ENCODE measurements at places on chromosomes 3 and 15.

- DNase-seq: no peak
These were observed 61.3 kb downstream of the RIOX2 start for GRCh38 chr3:97910931-97911351.

DNA sequence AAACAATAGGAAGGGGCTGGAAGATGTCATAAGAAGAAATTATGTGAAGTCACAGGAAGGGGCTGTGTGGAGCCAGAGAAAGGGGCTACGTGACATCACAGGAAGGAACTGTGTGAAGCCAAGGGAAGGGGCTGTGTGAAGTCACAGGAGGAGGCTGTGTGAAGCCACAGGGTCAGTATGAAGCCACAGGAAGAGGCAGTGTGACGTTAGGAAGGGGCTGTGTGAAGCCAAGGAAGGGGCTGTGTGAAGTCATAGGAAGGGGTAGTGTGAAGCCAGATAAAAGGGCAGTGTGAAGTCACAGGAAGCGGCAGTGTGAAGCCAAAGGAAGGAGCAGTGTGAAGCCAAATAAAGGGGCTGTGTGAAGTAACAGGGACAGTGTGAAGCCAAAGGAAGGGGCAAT, 32.5 kb downstream of the GASK1A start:
- no peak for DNase-seq

- peak; percentile 81 for DNase-seq
These were observed 1163.5 kb downstream of the ROBO1 start for GRCh38 chr3:78604341-78604740.

GRCh38 chr3:66489581-66489980, 11.2 kb downstream of the LRIG1 start:
- no peak for DNase-seq

GRCh38 chr3:160987982-160988964, 116.9 kb downstream of the B3GALNT1 start:
- no peak for DNase-seq

GRCh38 chr15:90028376-90028944, 27.3 kb downstream of the ZNF710 start:
- no peak for DNase-seq

DNA sequence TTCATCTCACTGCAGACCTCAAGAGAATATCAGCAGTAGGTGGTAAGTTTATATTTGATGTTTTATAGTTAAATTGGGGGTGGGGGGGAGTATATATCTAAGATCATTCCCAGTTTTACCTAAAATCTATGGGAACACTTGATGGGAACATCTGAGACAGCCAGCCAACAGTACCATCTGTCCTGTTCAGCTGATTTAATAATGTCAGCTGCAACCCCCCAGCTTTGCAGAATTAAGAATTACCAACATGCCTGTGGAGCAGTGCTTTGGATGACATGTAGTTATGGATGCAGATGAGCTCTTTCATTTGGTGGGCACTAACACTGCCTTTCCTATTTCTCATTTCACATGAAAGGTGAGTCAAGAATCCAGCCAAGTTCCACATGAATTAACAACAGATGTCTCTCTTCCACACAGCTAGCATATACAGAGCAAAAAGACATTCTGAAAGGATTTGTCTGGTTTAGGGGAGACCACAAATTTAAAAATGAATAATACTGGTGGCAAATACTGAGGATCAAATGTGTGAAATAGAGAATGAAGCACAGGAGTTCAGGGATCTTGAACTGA, 76.2 kb downstream of the SETD5 start:
- DNase-seq: no peak

DNA sequence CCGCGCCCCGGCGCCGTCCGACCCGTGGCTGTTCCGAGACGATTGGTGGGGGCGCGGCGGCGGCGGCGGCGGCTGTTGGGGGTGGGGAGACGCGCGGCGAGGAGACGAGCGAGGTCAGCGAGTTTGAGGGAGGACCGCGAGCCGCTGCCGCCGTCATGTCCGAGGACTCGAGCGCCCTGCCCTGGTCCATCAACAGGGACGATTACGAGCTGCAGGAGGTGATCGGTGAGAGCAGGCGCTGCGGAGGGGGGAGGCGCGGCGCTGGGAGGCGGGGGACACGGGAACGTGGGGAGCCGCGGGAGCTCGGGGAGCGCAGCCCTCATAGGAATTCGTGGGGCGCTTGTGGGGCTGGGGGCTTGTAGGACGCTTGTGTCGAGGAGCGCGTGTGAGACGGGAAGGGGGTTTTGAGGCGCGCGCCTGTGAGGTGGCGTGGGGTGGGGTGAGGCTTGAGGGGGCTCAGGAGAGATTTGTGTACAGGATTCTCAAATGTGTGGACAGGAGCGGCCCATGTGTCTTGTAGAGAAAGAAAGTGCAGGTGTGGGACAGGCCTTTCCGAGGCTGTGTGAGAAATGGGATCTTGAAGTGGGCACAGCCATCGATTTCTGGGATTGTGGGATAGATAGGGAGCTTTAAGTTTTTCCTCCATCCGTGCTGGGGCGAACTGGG, 518 bp downstream of the OXSR1 start:
- peak; percentile 43 for DNase-seq

GRCh38 chr3:16386561-16386960, 121.5 kb downstream of the OXNAD1 start:
- DNase-seq: no peak

GRCh38 chr15:63080634-63081250, 38.2 kb downstream of the TPM1 start:
- DNase-seq: no peak

GRCh38 chr15:52180851-52181450, 10.2 kb downstream of the GNB5 start:
- no peak for DNase-seq

- no peak for DNase-seq
These were observed 12.3 kb upstream of the DGKG start for GRCh38 chr3:186374376-186374775.

DNA sequence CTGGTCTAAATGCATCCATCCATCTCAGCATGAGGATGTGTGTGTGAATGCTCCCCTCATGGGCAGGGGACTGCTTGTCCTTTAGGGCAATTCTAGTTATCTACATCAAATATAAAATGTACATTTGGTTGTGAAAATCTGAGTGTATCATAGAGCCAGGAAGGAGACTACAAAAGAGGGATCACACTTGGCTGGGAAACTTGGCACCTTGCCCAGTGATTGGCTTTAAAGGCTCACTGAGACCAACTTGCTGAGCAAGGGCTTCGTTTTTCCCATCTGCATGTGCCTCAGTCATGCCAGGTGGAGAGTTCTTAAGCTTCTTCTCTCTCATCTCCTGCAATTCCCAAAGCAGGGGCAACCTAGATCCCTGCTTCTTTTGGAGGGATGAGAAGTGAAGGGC, 5.2 kb downstream of the CAPN3 start:
- no peak for DNase-seq

DNA sequence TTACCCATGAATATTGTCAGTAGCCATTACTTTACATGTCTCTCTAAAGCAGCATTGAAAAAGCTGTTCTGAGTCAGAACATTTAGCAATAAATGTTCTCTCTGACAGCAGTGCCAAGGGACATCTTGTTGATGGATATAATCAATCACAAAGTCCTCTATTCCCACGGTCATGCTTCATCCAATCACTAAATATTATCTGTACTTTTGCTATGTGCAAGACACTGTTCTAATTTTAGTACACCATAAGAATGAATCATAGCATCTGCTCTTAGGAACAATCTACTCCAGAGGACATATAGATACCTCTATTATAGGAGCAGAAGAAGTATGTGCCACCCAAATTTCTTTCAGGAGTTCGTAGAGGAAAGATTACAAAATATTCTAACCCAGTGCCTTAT, 142.5 kb upstream of the MBNL1 start:
- no peak for DNase-seq

Data from brain microvascular endothelial cell (primary cell).